ENCODE measurements at places on chromosomes 6 and 20.

DNA sequence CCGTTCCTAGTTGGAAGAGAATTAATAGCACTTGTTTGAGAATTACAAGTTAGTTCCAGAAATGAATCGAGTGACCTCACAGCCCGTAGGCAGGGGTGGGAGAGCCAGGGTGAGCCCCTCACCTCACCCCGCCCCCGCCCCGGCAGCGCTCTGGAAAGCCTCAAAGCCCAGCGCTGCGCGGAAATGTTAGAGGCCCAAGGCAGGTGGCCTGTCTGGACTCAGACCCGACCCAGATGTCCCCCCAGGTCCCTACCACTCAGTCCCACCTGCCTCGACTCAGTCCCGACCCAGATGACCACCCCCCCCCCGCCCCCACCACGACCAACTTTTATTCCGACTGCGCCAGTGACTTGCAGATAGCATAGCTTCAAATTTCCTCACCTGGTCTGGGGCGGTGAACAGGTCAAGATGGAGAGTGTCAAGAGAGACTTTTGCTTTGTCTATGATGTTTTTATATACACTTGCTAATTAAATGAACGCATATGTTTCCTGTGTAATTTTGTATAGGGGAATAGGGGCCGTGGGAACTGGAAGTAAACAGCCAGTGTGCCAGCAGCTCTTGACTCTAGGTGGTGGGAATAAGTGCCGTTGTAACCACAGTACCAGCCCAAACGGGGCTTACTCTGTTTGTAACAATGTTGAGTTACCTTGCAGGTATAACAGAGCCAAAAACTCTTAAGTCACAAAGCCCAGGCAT lies 1.2 kb upstream of the PXDC1 start:
- no peak for DNase-seq

- no peak for DNase-seq
Measured at GRCh38 chr6:156616495-156616894, 160.7 kb upstream of the ARID1B start.

DNA sequence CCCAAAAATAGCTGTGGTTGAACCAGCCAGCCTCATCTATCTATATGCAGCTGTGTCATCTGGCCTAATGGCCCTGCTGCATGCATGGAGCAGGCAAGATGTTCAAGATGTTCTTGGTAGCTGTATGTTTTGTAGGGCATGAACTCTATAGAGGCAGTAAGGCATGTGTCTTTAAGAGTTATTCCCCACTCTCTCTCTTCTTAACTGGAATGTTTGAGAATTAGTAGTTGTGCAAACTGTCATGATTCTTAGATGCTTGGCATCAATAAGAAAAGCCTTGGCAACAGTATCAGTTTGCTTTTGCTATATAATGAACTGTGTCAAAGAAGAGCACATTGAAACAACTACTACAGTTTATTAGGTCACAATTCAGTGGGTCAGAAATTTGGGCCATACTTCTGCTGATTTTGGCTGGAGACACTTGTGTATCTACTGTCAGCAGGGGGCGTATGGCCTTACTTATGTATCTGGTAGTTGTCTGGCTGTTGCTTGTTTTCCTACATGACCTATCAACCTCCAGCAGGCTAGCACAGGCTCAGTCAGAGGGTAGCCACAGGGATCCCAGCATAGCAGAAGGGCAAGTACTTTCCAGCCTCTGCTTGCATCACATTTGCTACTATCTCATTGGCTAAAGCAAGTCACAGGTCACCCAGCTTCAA lies 56.1 kb upstream of the LAMP5 start:
- DNase-seq: no peak

DNA sequence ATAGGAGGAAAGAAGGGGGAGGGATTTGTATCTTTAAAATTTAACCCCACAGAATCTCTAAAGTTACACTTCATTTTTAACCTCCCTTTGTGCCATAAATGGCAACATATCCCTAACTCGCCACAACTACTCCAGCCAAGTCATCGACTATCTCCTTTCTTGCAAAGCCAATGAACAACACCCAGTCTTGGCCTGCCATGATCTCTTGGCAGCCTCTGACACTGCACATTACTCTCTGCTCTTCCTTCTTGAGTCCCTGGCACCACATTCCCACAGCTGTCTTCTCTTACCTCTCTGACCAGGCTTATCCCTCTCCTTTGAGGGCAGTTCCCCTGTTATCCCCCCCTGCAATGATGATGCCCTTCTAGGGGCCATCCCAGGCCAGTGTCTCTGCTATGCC lies 42.5 kb downstream of the MBOAT1 start:
- no peak for DNase-seq

- DNase-seq: no peak
Measured at GRCh38 chr6:126152372-126152745, 166.0 kb downstream of the TRMT11 start.
